ENCODE measurements at places on chromosomes 7 and 10.

- no peak for DNase-seq
These were observed 74.6 kb downstream of the WDFY4 start for GRCh38 chr10:48759113-48759901.

- peak; percentile 29 for DNase-seq
These were observed 550.8 kb downstream of the IPMK start for GRCh38 chr10:57716884-57717283.

GRCh38 chr10:105700218-105700617, 1059.1 kb downstream of the SORCS3 start:
- no peak for DNase-seq

GRCh38 chr10:129497013-129497412, 30.0 kb downstream of the MGMT start:
- no peak for DNase-seq

DNA sequence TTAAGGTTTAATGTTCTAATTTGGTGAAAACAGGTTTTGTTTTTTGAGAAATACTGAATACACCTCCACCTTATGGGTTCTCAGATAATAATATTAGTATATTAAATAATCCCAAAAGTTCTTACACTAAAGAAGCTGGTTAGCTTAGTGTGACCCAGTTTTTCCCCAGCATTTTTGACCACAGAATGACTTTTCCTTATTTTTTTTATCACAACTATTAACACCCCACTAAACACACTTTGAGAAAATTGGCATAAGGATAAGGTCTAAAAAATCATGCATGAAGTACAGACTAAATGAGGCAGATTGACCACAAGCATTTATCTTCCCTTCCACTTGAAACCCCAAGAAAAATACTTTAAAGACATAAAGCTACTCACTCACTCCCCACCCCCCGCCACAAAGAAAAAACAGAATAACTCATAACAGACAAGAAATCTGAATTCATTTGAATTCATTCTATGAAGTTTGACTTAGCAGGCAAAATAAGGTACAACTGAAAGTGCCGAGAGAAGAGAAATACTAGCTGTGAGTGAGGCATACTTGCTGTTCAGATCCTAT, 49.7 kb upstream of the WNT16 start:
- peak; percentile 49 for DNase-seq

DNA sequence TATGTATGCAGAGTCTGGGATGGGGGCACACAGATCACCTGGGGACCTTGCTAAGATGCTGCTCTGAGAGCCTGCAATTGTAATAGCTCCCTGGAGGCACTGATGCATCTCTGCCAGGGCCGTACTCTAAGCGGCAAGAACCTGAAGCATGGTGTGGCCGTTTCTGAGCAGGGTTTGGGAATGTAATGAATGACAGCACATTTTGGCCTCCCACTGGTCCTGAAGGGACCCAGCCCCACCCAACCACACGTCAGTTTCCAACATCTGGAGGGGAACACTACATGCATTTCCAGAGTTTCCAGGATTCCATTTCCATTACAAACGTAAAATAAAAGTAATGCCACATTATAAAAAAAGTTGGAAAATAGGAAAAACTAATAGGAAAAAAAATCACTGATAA, 14.0 kb downstream of the ZCCHC24 start:
- no peak for DNase-seq

GRCh38 chr10:28892818-28893547, 215.7 kb downstream of the BAMBI start:
- peak; percentile 86 for DNase-seq

DNA sequence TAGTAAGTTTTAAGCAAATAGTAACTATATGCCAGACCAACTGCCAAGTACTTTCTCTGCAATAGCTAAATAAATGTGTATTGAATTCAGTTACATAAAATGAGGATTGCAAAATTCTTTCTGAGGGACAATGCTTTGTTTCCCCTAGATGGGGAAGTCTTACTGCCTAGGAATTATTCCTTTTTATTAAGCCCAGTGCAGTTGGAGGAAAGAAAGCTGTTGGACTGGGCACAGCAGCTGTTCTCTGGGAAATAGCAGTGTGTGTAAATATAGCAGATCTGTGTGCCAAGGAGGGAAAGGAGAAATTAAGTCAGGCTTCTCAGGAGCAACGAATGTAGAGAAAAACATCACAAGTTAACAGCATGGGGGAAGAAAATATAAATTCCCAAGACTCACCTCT, 77.1 kb downstream of the SEC23IP start:
- no peak for DNase-seq

GRCh38 chr7:82044497-82045080, 274.7 kb upstream of the HGF start:
- peak; percentile 63 for DNase-seq

DNA sequence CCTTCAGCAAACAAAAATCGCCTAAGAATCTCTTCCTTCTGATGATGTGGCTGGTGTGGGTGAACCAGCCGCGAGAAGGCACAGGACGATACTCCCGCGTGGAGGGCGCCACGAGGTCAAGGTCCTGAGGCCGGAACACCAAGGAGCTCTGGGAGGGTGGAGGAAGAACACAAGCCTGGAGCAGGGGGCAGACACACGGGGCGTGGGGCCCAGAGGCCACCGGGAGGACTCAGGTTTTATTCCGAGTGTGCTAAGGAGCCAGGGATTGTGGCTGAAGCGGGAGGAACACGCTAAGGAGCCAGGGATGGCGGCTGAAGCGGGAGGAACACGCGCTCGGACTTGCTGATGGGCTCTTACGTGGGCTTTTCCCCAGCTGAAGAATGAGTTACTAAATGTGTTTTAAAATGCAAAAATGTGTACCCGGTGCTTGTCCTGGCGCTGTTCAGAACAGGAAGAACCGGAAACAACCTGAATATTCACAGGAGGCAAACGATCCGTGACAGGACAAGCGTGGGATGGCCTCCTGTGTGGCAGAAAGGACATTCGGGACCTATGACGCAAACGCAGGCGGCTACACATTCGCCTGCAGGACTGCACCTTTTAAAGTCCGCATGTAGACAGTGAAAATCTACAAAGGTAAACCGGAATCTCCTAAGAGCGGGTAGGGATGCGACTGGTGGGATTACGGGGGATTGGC, 64.0 kb downstream of the MAD1L1 start:
- DNase-seq: no peak

DNA sequence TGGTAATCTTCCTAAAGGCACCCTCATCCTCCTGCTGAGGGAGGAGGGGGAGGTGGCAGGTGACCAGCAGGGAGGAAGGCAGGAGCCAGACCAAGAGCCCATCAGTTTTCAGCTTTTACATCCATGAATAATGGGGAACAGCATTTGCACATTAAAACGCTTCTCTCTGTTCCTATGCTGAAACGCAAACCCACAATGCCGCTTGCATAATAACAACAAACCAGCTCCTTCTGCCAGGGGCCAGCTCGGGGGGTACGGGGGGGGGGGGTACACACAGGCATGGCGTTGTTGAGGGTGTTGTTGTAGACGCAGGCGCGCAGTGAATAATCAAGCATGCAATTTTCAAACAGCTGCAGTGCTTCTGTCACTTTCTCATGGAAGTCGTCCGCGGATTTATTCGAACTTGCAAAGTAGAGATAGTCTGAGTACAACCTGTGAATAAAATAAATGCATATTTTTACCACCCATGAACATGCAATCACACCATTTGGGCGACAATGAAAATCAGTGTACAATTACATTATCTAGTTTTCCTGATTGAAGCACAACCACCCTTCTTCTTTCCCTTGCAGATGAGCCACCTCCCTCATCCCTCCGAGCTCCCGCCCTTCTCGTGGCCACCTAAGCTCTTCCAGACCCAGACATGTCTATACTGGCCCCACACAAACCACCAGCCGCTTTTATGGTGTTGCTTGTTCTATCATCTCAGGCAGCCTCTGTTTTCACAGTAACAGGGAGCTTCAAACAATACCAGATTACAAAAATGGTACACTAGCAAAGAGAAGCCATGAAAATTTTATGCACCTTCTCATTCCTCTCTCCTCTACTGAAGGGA, 72.2 kb downstream of the CHST15 start:
- no peak for DNase-seq

- DNase-seq: no peak
These were observed 121.3 kb downstream of the PRKCQ start for GRCh38 chr10:6458814-6459213.

DNA sequence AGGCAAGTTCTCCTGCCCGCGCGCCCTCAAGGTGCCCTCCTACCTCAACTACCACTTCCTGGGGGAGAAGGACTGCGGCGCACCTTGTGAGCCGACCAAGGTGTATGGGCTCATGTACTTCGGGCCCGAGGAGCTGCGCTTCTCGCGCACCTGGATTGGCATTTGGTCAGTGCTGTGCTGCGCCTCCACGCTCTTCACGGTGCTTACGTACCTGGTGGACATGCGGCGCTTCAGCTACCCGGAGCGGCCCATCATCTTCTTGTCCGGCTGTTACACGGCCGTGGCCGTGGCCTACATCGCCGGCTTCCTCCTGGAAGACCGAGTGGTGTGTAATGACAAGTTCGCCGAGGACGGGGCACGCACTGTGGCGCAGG, 1.4 kb downstream of the FZD1 start:
- DNase-seq: no peak

GRCh38 chr7:142414135-142414534, 156.3 kb upstream of the PRSS58 start:
- no peak for DNase-seq

- DNase-seq: no peak
These were observed 381.3 kb upstream of the NFE2L3 start for GRCh38 chr7:25770670-25771069.

DNA sequence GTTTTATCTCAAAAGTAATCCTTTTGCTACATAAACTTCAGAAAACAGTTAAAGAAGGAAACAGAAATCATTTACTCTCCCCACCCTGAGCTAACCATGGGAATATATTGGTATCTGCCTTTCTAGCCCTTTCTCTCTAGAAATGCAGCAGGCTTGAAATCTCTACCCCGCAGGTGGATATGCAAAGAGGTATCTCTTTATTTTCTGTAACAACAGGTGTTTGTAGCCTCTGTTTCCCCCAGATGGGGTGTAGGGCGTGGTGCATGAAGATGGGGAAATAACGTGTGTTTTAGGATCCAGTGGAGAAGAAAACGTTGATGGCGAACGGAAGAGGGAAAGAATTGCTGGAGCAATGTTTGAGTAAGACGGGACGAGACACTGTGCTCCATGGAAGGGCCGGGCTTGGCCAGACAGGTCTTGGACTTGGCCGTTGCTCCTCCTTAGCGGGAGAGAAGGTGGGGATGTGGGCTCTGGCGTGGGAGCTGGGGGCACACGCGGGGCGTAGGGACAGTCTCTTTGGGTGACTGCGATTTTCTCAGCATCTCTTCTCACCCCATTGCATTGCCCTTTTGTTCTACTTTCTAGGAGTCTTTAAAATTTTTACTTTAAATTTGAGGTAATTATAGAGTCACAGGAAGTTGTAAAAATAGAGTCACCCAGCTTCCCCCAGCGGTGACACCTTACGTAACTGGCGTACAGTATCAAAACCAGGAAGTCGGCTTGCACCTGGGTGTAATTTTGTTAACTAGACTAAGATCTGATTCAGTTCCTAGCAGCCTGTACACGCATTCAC, 82.9 kb downstream of the ELFN1 start:
- DNase-seq: no peak

DNA sequence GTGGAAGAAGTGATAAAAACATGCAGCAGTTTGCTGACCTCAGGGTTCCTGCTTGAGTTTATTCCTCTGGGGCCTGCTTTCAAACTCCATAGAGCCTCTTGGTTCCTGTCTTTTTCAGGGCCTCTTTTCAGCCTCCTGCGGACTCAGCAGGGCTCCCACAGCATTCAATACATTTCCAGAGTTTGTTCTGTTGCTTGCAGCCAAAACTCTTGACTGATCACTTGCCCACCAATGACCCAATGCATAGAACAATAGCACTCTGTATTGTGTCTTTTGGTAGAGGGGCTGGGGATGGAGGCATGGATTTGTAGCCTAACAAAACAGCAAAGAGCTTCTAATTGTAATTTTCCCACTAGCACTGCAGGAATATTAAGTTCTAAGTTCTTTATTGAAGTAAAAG, 50.8 kb upstream of the CREB5 start:
- no peak for DNase-seq

GRCh38 chr7:99359465-99360154, 14.9 kb upstream of the ARPC1B start:
- no peak for DNase-seq

DNA sequence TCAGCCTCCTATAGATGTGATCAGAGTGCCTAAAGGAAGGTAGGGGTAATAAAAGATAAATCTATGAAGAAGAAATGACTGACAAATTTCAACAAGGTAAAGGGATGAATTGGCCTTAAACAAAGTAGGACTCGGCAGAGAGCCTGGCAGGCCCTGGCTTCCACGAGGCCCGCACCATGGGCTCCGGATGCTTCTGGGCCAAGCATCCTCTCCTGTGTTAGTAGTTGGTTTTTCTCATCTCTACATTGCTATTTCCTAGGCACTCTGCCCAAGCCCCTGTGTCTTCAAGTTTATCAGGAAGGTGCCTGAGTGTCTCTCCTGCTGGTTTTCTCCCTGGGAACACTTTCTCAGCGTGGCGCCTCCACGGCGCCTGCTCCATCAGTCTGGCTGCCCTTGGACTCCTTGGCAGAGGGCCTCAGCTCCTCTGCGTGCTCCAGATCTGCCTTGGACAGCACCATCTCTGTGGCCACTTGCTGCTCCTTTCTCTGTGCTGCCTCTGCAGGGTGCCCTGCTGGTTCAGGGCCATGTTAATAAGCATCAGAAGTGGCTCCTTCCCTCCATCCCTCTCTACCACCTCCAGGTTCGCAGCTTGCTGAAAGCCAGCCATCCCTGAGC, 413.3 kb upstream of the DPP6 start:
- no peak for DNase-seq

- no peak for DNase-seq
These were observed 149.3 kb upstream of the IMMP2L start for GRCh38 chr7:111711426-111712065.

DNA sequence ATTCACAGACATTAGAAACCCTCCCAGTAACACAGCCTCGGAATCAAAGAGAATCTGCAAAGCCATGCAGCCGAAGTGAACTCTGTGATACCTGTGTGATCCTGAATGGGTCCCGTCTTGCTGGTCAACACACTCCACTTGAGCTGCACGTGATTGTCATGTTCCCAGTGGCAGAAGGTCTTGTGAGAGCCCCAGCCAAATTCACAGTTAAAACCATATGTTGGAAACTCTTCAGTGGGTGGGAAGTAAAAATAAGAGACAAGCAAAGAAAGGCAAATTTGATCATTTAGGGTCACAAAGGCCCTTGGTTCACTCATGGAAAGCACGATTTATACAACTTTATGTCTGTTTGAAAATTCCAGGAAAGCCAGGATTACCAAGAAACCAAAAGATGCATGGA, 142.3 kb downstream of the NRP1 start:
- no peak for DNase-seq

DNA sequence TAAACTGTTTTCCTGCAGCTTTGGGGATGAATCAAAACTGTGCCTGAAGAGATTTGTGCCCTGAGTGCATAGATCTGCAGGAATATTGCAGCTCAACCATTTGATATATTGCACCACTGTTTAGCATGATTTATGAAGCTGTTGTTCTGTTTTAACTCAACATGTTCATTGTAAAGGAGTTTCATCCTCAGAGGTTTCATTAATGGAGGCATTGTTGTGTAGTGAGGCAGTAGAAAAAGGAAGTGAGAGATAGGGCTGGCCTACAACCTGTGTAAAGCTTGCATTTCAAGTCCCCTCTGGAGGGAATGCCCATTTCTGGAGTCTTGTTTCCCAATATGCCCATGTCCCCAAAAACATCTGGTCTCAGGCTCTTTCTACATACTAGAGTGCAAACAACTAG, 67.5 kb downstream of the DNAJC12 start:
- DNase-seq: no peak

GRCh38 chr10:69222157-69223027, 2.3 kb downstream of the HKDC1 start:
- peak; percentile 61 for DNase-seq

All from EH (cell line).